ENCODE measurements at places on chromosomes 3 and 15. TPM values are rescaled to one million over a fixed set of nuclear protein-coding genes. Genes with fewer than 3 reads are reported as not detected.

The MOBP gene
- total RNA-seq = 1.3 TPM

The EPB42 gene
- total RNA-seq = not detected

The WDR82 gene
- total RNA-seq = 57.1 TPM

The ZPLD1 gene
- not detected for total RNA-seq

The CHRM5 gene
- total RNA-seq = not detected

The PRR23B gene
- not detected for total RNA-seq

The TBL1XR1 gene
- total RNA-seq = 186 TPM

The KLF13 gene
- 103 TPM for total RNA-seq

The IREB2 gene
- total RNA-seq = 65.2 TPM

The MESP2 gene
- total RNA-seq = 1.0 TPM

The CLSTN2 gene
- total RNA-seq = 0.98 TPM

The GOLGA6L25 gene
- not detected for total RNA-seq

The DAPK2 gene
- 48.8 TPM for total RNA-seq

The SMCO1 gene
- not detected for total RNA-seq

The PLS1 gene
- total RNA-seq = 457 TPM

The LEO1 gene
- 23.7 TPM for total RNA-seq

The CELF6 gene
- 1.2 TPM for total RNA-seq

The CLDN18 gene
- total RNA-seq = not detected

The CRBN gene
- total RNA-seq = 50.7 TPM

The SLC30A4 gene
- total RNA-seq = 14.5 TPM

The TRIM42 gene
- not detected for total RNA-seq

The CCR1 gene
- 4.5 TPM for total RNA-seq

The FAM43A gene
- 29.1 TPM for total RNA-seq

The TMCO5A gene
- total RNA-seq = not detected

All from left colon (tissue), 2 donors.